ENCODE measurements at places on chromosomes 5 and 9. TPM values are rescaled to one million over a fixed set of nuclear protein-coding genes. Genes with fewer than 3 reads are reported as not detected.

- DNase-seq = no peak
Observed at GRCh38 chr5:159735749-159736660, 180.3 kb upstream of the ADRA1B start.

- no peak for DNase-seq
Observed at GRCh38 chr5:4313138-4313537, 717.5 kb downstream of the IRX1 start.

GRCh38 chr9:72363236-72363635 is 1.8 kb downstream of the ZFAND5 start:
- DNase-seq = peak; percentile 27

DNA sequence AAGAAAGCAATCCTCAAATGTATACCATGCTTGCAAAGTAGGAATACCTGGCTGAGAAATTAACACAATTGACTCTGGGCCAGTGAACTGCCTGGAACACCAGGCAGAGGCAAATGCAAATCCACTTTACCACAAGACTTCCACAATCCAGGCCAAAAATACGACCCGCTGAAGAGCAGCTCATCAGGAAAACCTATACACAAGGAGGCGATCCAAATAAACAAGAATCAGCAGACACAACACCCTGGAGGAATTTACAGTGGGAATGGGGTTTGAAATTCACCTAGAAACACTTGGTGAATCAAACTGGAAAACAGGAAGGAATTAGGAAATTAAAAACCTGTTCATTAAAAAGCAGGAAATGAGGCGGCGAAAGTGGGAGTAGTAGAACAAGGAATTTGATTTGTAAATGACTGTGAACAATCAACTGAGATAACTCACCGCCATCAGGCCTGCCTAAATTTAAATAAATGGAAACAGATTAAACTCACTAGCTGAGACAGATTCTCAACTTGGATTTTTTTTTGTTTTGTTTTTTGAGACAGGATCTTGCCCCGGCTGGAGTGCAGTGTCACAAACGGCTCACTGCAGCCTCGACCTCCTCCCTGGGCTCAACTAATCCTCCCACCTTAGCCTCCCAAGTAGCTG is 15.9 kb downstream of the CMBL start:
- no peak for DNase-seq

DNA sequence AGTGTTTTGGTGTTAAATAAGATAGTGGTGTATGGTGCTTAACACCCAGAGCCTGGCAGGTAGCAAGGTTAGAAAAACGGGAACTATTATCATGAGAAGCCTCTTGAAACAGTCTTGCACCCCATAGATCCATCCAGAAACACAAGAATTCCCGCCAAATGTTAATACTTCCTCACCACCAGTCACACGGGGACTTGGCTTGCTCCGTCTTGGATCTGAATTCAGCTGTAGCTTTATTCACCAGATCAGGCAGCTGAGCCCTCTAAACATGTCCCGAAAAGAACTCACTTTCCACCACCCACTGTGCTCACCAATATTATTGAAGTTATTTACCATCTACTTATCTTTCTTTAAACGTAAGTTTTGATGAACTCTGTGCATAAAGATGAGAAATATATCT is 101.6 kb upstream of the PTPN3 start:
- no peak for DNase-seq

GRCh38 chr5:159878988-159879471 is 37.3 kb upstream of the ADRA1B start:
- peak; percentile 87 for DNase-seq

DNA sequence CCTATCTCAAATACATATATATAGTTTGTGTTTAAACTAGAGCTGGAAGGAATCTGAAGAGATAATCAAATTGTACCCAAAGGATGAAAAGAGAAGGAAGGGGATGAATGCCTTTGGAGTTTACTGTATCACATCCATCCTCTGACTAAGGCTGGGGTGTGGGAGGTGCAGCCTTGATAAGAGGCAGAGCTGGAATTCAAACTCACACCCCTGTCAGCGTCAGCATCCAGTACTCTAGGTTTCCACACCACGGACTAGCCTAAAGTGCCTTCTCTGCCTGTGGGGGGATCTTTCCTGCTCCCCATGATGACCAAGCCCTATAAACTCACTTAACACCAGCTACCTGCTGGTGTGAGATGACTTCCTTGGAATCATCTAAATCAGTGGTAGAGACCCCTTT is 48.1 kb downstream of the EPB41L4B start:
- peak; percentile 65 for DNase-seq

DNA sequence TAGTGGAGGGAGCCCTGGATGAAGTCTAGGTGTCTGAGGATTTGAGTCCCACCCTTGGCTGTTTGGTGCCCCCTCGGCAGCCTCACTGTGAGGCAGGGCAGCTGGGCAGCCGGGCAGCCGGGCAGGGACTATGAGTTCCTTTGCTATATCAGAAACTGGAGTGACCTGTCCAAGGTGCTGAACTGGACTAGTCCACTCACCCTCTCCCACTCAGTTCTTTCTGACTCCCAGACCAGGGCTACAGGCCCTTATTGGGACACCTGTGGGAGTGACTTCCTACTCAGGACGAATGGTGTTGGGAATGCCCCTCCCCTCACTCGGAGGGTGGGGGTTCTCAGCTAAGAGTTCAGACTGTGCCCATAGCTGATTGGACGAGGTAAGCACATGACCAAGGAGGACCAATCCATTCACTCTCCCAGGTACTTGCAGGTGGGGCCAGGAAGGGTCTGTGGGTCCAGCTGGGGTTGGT is 34.1 kb upstream of the RAPGEF1 start:
- DNase-seq = peak; percentile 68

GRCh38 chr9:2785060-2785950 is 58.6 kb downstream of the PUM3 start:
- peak; percentile 89 for DNase-seq

DNA sequence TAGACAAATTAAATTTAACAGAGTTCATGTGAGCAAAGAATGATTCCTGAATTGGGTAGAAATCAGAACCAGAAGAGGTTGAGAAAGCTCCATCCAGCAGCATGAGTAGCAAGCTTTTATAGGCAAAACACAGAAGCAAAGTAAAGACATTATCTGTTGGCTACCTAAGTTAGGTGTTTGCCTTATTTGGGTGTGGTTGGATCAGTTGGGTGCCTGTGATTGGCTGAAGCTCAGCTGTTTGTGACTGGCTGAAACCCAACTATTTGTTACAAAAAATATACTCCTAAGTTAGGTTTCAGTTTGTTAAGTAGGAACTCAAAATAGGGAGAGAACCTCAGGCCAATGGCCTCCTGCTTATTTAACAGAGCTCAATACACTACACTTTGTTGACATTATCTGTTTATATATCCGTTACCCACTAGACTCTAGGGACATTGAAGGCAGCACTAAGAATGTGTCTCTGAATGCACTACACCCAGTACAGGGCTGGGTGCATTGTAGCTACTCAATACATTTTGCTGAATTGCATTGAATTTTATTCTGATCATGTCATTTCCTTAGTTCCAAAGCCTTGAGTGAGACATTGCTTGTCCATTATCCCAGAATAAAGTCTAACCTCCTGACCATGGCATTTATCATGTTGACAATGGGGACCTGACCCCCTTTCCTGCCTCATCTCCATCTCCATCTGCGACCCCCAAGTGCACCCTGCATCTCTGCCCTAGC is 98.7 kb downstream of the CCDC192 start:
- no peak for DNase-seq

GRCh38 chr9:84932915-84933527 is 263.5 kb downstream of the NTRK2 start:
- peak; percentile 48 for DNase-seq

DNA sequence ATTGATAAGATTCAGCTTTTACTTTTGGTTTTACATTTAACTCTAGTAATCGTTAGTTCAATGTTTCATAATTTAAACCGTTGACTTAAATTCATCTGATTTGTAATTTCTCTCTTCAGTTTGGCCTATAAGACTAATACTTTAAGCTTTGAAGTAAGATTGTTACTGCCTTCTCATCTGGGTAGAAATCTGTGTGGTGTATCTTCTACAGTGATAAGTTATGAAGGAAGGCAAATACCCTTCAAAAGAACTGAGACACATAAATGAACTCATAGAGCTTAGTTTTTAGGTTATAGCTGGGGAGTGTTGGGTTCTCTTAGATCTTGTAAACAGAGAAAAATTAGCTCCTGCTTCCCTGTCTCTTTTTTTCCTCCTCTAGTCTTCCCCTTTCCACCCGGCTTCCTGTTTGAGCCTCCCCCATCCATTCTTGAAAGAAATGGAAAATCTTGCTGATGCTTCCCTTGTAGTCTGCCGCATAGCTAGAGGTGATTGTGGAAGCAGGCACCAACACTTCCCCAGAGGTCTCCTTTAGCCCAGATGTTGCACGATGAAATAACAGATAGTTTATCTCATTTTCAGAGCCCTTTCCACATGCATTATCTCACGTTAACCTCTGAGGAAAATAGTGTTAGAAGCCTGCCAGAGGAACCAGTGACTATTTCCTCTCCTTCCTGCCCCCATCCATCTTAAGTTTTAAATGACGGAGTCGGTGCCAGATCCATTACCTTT is 2.0 kb upstream of the F2RL2 start:
- peak; percentile 50 for DNase-seq

DNA sequence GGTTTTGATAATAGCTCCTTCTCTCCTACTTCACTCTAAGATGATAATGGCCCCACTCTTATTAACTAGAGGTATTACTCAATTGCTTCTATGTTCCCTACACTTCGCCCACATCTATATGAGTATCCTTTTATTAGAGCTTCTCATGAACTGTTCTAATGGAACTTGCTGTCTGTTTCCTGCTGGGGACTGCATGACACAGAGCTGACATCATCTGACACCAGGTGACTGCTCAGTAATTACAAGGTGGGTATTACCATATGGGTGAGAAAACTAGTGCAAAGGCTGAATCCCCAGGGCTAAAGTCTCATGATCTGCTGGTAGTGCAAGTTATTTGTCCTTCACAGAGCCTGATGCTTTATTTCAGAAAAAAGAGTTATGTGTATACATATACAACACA is 146.2 kb upstream of the PLCXD3 start:
- no peak for DNase-seq

DNA sequence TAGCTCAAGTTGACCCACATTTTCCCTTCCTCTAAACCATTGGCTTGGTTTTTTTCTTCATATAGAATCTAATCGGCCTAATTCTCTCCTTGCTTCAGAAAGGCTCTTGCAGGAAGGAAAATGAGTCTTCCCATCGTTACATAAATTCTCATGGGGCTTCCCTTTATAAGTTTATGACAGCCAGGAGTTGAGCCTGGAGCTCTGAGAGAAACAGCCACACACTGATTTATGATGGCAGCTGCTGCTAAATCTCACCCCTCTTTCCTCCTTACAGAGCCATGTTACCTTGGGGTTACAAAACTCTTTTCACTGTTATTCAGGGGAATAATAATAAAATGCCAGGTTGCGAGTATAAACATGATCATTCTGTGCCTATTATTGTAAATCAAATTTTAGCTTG is 5.2 kb upstream of the RNF14 start:
- DNase-seq = no peak

GRCh38 chr5:66958201-66958979 is 238.2 kb downstream of the CD180 start:
- peak; percentile 85 for DNase-seq

- no peak for DNase-seq
Observed at GRCh38 chr5:6456766-6457370, 8.2 kb downstream of the UBE2QL1 start.

The LCN9 gene
- total RNA-seq = not detected

The DRD1 gene
- total RNA-seq = 2.4 TPM

The SHROOM1 gene
- total RNA-seq = 4.3 TPM

The SEC24A gene
- total RNA-seq = 34.2 TPM

The CDX1 gene
- 2.4 TPM for total RNA-seq

The SVEP1 gene
- 89.3 TPM for total RNA-seq

The ELOVL7 gene
- total RNA-seq = 1.9 TPM

All from umbilical cord (tissue), 2 donors.